ENCODE measurements at places on chromosomes 3 and 15.
A peak's percentile ranks its signal among the peaks of the same experiment; 100 is the strongest.

GRCh38 chr3:32998631-32999451 is 47.4 kb downstream of the CCR4 start:
- DNase-seq: no peak

GRCh38 chr15:77030048-77030927 is 35.4 kb downstream of the PSTPIP1 start:
- peak; percentile 65 for DNase-seq

DNA sequence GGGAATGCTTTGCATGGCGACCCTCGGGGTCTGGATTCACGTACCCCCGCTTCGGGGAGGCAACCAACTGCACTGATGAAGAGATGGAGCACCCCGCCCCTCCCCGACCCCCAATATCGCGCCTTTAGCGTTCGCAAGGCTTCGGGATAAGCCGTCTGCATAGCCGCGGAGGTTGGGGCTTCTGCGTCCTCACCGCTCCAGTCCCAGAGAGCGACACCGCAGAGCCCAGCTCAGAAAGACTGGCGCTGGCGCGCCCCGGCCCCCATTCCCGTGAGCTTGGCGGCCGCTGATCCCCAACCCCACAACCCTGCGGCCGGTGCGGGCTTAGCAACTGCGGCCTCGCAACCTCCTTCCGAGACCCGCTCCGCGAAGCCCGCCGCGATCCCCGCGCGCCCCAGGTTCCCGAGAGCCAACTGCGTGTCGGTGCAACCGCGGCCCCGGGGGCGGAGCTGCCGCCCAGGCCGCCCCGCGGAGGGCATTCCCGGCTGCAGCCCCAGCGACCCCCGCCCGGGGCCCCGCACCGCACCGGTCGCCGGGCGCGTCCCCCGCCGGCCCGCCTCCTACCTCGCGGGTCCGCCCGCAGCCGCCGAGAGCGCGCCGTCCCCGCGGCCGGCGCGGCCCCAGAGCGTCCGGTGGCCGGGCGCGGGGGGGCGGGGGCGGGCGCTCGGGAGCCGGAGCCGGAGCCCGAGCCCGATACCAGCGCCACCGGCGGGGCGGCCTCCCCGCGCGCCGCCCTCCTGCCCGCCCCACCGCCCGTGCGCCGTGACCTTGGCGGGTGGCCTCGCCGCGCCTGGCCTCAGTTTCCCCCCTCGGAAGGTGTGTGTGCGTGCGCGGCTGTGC is 79.5 kb downstream of the IQSEC1 start:
- DNase-seq: peak; percentile 75

DNA sequence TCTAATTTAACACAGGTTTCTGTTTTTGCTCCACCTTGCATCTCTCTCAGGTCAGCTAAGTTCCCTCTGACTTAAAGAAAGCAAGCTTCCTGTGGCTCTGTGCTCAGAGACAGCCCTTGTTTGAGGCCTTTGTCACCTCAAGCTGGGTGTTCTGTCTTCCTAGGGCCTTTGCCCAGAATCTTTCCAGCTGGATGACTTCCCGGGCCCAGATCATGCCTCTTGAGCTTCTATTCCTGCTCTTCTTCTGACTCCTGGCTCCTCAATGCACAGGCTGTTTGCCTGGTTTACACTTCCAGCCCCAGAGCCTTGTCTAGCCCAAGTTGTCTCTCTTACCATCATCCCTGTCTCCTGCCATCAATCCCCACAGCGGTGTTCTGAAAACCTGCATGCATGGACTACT is 300.6 kb downstream of the VPS13C start:
- DNase-seq: no peak

GRCh38 chr3:64861684-64862083 is 173.9 kb upstream of the ADAMTS9 start:
- no peak for DNase-seq
